ENCODE measurements at places on chromosomes 12 and 14.

- DNase-seq: no peak
These were observed 135.8 kb downstream of the SYNE2 start for GRCh38 chr14:63988579-63988978.

DNA sequence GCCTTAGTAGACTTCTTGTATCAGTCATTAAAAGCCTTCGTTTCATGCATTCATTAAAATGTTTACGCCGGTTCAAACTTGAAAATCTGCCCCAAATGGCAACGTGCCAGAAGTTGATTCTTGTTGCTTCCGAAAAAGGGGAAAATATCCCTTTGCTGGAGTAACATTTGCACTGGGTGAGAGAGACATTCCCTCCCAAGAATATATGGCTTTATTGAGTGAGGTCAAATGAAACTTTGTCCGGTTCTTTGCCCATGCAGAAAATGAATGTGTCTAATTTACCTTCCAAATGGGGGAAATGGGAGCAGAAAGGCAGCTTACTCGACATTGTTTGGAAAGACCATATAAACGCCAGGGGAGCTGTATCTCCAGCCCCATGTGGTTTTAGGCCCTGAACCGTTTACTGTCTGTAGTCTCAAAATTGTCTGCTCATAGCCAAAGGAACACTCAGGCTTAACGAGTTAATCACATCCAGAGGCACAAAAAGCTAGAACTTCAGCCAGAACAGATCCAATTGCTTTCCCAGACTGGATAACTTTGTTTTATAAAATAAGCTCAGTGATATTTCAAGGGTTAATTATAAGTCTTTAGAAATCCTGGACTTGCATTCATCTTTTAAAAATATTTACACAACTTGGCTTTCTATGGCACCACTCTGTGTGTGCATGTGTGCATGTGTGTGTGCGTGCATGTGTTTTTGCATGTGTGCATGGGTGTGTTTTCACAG, 2.9 kb upstream of the EMP1 start:
- DNase-seq: no peak

GRCh38 chr12:45400991-45401390, 185.1 kb downstream of the ANO6 start:
- no peak for DNase-seq

GRCh38 chr12:107374161-107374840, 281.0 kb upstream of the CRY1 start:
- no peak for DNase-seq

DNA sequence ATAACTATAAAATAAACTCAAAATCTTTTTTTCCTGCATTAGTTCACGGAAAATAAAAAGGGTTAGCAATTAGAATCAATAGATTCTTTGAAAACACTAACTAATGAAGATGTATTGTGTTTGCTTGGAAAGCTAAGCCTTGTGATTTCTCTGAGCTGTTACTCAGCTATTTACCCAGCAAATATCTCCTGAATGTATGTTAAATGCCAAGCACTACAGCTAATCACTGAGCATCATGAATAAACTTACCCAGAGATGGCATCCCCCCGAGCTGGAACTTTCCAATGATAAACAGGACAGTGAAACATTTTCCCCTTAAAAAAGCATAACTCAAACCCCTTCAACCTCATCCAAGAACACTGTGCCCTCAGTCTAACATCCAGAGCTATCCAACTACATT, 71.2 kb downstream of the SLC2A13 start:
- DNase-seq: no peak

DNA sequence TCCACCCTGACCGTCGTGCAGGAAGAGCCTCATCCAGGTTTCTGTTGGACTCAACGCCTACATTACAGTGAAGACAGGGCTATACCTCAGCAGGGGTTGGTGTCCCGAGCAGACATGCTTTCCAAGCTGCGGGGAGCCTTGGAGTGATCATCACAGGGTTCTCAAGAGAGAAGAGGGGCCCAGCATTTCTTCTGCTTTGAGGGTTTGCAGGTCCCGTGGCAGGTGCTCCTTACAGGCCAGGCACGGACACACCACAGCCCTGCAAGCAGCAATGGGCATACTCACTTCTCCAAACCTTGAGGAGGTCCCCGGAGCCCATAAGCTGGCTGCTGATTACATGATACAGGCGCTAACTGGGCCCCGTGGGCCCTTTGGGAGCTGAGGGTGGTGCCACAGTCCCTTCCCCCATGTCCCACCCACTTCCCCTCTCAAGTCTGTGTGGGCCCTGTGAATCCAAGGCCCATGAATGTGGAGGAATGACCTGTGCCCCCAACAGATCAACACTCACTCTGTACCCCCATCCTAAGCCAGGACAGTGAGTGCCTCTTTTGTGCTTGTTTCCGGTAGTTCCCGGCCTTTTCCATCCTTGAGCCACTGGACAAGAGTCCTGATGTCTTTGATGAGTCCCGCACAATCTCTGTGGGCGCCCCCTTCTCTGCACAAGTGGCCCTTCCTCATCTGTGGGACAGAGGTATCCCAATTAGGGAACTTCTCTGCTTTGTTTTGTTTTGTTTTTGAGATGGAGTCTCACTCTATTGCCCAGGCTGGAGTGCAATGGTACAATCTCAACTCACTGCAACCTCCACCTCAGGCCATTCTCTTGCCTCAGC, 1.1 kb downstream of the AQP2 start:
- DNase-seq: no peak

- no peak for DNase-seq
These were observed 422.4 kb downstream of the RAD51B start for GRCh38 chr14:68241862-68242487.

Measured in vagina (tissue), 2 donors.